ENCODE measurements at places on chromosomes 4 and X.

- DNase-seq = no peak
Measured at GRCh38 chr4:3660086-3660927, 105.9 kb upstream of the ADRA2C start.

GRCh38 chr4:107751670-107752069, 31.6 kb upstream of the PAPSS1 start:
- DNase-seq = no peak

DNA sequence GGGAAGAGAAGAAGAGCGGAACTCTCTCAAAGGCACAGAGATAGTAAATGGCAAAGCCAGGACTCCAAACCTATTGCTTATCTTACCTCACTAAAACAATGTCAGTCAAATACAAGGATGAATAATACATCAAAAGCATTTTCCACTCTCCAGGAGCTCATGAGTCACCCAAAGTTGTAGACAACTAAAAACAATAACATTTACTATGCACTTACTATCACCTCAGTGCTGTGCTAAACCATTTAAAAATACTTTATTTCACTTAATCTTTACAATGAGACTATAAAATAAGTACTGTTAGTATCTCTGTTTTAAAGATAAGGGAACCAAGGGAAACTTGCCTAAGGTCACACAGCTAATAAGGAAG, 163.2 kb upstream of the SPANXC start:
- no peak for DNase-seq

GRCh38 chr4:133150486-133151340, 1.6 kb downstream of the PCDH10 start:
- no peak for DNase-seq

DNA sequence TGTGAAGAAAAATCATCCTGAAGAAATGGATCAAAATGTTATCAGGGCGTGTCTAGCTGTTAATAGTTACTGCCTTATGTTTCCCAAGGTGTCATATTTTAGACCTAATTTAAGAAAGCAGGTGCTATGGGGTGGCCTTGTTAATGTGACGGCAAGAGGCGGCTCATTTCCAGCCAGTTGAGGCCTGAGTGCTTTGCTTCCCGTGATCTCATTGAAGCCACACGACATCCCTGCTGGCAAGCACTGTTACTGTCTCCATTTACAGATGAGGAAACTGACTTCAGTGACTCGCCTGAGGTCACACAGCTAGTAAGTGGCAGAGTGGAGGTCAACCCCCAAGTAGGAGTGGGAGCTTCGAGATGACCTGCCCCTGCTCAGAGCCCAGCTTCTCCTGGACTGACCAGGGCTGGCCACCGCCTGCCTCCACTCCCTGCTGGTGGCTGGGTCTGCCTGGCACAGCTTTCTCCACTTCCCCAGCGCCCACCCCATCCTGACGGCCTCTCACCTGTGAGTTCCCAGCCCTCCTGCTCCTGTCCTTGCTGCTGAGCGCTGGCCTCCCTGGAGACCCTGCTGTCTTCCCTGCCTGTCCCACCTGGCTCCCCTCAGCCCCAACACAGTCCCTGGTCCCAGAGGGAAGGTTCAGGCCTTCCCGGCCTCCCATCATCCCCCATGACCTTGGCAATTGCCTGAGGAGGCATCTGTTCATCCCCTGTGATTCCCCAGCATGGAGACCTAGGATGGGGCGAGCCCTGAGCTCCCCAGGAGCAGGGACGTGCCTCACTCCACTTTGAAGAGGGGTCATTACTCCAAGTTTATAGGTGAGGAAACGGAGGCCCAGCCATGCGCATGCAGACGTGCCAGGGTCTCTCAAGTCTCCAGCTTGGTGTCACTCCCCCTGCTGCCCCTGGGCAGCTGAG, 47.7 kb upstream of the SORCS2 start:
- DNase-seq = no peak
